Left renal pelvis (tissue), 4 donors: ENCODE measurements at places on chromosomes 6 and 20.

- no peak for DNase-seq
Observed at GRCh38 chr6:74289884-74290283, 593.9 kb downstream of the CD109 start.

DNA sequence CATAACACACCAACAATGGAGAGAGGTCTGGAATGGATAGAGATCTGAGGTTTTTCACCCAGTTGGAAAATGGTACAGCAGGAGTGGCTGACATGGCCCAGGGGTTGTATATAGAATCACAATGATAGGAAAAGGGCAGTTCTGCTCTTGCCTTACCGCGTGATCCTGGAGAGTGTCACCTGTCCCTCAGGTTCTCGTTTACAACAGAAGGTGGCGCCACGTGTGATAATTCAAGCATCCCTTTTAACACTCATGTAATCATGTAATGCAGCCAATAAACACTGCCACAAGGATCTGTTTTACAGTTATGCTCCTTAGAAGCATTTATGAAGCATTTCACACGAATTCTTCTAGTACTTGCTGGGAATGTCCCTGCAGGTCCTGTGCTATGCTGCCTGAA lies 12.9 kb upstream of the WFDC2 start:
- DNase-seq: no peak

GRCh38 chr20:38434301-38434741 lies 807 bp downstream of the SNHG17 start:
- DNase-seq: no peak

DNA sequence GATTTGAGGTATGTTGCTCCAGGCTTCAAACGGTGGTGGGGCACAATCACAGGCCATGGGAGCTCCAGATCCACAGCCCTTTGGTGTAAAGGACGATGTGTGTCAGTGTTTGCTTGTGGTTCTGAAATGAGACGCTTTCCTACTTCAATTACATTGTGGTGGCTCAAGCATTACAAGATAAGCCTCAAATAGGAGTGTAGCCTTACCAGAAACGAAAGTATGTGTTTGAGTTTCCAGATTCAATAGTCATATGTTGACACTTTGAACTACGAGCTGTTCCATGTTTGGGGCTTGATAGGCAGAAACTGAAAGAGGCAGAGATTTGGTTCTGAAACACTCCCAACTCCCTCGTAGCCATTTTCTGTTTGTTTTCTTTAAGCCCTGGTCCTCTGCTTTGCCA lies 187.1 kb downstream of the MYLK4 start:
- DNase-seq: no peak

- no peak for DNase-seq
Observed at GRCh38 chr6:43093436-43094289, 17.5 kb downstream of the PTK7 start.

DNA sequence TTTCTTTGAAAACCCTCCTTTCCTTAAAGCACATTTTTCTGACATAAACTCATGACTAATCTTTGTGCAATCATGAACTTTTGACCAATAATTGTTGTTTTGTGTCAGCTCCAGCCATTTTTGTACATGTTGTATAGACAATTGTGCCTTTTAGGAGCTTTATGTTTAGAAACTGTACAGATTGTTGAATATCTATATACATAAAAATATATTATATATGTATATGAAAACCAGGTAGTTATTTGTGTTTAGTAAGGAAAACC lies 125.7 kb upstream of the EDN1 start:
- DNase-seq: no peak

- DNase-seq: no peak
Observed at GRCh38 chr6:149755300-149756260, 6.0 kb downstream of the PCMT1 start.

GRCh38 chr20:58293453-58293852 lies 16.1 kb upstream of the RAB22A start:
- no peak for DNase-seq

DNA sequence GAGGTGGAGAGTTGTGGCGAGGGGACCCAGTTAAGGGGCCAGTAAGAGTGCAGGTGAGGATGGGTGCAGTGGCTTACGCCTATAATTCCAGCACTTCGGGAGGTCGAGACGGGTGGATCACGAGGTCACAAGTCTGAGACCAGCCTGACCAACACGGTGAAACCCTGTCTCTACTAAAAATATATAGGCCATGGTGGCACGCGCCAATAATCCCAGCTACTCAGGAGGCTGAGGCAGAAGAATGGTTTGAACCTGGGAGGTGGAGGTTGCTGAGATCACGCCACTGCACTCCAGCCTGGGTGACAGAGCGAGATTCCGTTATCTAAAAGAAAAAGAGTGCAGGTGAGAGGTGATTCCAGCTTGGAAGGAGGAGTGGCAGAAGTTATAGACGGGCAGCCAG lies 28.0 kb downstream of the PPP1R3G start:
- no peak for DNase-seq

DNA sequence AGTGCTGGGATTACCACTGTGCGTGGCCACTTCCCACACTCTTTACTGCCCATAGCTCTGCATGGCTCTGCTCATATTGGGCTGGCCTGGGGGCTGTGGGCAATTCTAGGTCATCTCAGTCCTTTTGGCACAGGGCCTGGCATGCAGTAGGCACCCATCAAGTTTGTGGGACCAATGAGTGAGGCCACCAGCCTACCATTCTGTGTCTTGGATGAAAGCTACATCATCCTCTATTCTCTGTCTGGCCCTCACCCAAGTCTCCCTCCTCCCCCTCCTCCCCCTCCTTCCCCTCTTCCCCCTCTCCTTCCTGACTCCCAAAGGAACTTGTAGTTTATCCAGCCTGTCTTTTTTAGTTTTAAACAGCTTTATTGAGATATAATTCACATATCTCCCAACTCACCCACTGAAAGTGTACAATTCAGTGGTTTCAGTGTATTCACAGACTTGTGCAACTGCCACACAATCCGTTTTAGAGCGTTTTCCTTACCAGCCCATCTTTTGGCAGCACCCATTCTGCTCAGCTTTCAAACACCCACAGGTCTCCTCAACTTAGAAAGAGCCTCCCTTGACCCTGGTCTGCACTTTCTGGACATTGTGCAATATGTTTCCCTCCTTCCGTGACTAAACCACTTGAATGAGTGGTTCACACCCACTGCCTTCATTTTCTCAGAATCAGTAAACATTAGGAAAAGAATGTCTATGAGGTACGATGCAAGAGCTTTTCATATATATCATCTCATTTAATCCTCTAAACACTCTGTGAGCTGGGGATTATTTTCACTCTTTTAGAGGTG lies 21.5 kb upstream of the MRPS18A start:
- DNase-seq: no peak

GRCh38 chr6:128275030-128275429 lies 245.4 kb downstream of the PTPRK start:
- no peak for DNase-seq
